ENCODE measurements at places on chromosomes 11 and 22. TPM values are rescaled to one million over a fixed set of nuclear protein-coding genes. Genes with fewer than 3 reads are reported as not detected.

The SPON1 gene
- 1.4 TPM for total RNA-seq

The CDHR5 gene
- total RNA-seq: not detected

The ANO1 gene
- 11.3 TPM for total RNA-seq

The CXCR5 gene
- total RNA-seq: not detected

The AIP gene
- total RNA-seq: 34.1 TPM

The CCDC87 gene
- not detected for total RNA-seq

The RIMBP3C gene
- not detected for total RNA-seq

The SCT gene
- total RNA-seq: 1.8 TPM

The OR52I2 gene
- total RNA-seq: not detected

The HPS4 gene
- total RNA-seq: 10.1 TPM

The TBX1 gene
- 112 TPM for total RNA-seq

The MS4A3 gene
- not detected for total RNA-seq

- no peaks in the 10 kb centered on the region for H3K36me3 ChIP-seq
- DNase-seq: no peak
- no peak overlapping the region for H3K4me3 ChIP-seq
Measured at GRCh38 chr11:128339792-128340191, 247.6 kb downstream of the ETS1 start.

DNA sequence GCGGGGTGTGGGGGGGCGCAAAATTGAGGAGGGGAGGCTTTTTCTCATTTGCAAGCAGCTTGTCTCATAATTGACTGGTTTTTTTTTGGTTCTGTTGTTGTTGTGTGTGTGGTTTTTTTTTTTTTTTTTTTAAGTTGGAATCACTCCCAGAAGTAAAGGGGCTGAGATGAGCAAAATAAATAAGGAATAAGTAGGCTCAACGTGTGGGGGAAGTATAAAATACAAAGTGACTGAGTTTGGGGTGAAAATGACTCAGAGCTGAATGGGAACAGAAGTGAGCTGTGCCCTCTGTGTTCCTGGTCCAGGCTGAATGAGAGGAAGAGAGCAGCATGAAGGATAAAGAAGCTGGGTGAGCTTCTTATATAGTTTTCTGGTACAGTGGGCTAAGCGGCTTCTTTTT is 90.0 kb downstream of the GRIK4 start:
- no peak for DNase-seq
- H3K4me3 ChIP-seq: no peak overlapping the region
- no peaks in the 10 kb centered on the region for H3K36me3 ChIP-seq

GRCh38 chr11:126072801-126073594 is 10.3 kb upstream of the CDON start:
- H3K4me3 ChIP-seq: no peak overlapping the region
- H3K36me3 ChIP-seq: no peaks in the 10 kb centered on the region
- H3K27ac ChIP-seq: no peak overlapping the region
- H3K4me1 ChIP-seq: no peaks in the 10 kb centered on the region

DNA sequence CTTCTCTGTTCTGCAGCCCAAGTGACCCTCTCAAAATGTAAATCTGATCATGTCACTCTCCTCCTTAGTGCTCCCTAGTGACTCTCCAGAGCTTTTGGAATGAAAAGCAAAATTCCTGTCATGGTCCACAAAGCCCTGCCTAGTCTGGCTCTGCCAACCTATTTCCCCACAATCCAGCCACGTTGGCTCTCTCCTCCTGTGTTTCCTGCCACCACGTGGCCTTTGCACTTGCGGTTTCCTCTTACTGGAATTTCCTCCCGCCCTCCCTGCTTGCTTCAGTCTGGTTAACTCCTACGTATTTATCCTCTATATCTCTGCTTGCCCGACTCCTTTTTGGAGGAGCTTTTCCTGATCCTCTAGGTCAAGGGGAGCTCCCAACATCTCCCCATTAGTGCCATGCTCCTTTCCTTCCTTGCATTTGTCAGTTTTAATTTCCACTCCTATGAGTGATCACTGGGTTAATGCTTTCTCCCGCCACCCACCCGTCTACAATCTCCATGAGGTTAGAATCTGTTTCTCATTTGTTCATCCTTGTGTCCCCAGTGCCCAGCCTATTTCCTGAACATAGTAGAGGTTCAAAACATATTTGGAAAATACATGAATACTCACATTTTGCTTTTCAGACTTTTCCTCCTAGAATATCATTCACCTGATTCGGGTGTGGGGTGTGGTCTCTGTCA is 11.5 kb downstream of the NNMT start:
- peak overlapping the region; percentile 47 for H3K4me3 ChIP-seq
- peak; percentile 79 for DNase-seq
- peaks cover 3% of the 10 kb centered on the region for H3K4me1 ChIP-seq
- no peaks in the 10 kb centered on the region for H3K27me3 ChIP-seq
- peaks cover 4% of the 10 kb centered on the region for H3K36me3 ChIP-seq

DNA sequence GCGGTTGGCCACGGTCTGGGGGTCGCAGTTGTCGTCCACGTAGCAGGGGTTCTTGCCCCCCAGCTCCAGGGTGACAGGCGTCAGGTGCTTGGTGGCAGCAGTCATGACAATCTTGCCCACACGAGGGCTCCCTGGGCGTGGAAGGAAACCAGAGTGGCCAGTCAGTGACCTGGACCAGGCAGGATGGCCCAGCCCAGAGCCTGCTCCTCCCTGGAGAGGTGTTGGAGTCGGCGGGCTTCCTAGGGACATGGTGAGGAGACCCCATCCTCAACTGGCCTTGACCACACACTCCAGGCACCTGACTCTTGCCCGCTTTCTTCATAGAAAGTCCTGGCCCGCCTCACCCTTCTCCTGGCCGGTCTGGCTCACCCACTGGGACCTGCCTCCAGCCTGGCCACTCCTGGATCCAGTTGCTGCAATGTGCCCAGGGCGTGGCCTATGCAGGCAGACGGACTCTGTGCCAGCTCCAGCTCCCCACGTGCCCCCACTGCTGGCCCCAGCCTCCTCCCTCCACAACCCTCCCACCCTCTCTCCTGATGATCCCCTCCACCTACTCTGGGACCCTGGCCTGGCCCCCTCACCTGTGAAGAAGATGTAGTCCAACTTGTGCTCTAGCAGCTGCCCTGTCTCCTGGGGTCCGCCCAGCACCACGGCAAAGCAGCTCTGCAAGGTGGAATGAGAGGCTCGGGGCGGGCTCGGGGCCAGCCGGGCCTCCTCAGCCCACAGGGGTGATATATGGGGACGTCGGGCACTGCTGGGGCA is 8.7 kb downstream of the ALDH3B2 start:
- no peaks in the 10 kb centered on the region for H3K4me1 ChIP-seq
- no peak overlapping the region for H3K4me3 ChIP-seq

GRCh38 chr22:26751217-26751616 is 93.8 kb downstream of the MIAT start:
- DNase-seq: no peak
- H3K36me3 ChIP-seq: no peaks in the 10 kb centered on the region
- H3K27me3 ChIP-seq: no peaks in the 10 kb centered on the region
- H3K4me3 ChIP-seq: no peak overlapping the region

DNA sequence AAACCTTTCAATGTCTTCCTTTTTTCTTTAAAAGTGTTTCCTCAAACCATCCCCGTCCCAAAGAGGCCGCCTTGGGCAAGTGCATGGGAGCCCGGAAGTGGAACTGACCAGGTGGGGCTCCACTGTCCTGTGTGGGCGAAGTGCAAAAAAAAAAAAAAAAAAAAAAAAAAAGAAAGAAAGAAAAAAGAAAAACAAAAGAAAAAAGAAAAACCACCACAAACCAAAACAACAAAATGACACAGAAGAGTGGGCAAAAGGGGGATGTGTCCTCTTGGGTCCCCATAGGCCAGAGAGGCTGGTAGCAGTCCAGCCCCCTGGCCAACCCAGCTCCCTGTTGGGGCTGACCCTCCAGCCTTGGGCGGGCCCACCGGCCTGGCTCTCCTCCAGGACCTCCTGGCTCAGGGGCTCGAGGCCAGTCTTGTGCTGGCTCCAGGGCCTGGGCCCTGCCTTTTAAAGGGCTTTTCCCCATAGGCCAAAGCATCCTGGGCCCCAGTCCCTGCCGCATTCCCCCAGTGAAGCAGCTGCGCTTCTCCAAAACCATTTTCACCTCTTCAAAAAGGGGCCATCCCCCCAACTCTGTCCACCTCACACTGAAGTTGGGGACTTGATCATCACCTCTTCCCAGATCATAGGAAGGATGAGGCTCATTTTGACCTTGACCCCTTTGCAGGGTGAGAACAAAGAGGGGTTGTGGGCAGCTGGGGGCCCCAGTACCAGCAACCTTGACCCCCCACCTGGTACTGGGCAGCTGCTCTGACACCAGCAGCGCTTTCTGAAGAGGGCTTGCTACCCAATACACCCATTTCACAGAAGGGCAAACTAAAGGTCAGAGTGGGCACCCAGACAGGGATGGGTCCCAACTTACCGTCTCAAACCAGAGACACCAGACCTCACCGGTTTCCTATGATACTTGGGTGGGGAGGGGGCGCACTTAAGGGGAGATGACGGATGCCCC is 9.4 kb downstream of the CBX6 start:
- DNase-seq: peak; percentile 59
- no peak overlapping the region for H3K27ac ChIP-seq
- H3K4me1 ChIP-seq: no peaks in the 10 kb centered on the region
- peaks cover 35% of the 10 kb centered on the region for H3K27me3 ChIP-seq
- peaks cover 24% of the 10 kb centered on the region for H3K36me3 ChIP-seq

DNA sequence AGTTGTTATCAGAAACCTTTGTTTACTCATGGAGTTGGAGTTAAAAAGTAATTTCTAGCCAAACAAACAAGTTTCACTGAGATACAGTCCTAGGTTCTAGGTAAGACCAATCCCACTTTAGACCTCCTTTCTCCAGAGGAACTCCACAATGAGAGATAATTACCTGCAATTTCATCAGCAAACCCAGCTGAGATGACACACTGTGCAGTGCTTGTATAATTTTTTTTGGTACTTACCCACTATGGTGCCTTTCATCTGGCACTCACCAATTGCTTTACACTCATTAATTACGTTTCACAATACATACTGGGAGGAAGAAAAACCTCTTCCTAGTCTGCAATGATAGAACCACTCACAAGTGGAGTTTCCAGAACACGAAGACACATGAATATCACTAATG is 1.8 kb upstream of the MUC15 start:
- no peak overlapping the region for H3K27ac ChIP-seq
- H3K4me1 ChIP-seq: no peaks in the 10 kb centered on the region
- no peak overlapping the region for H3K4me3 ChIP-seq
- no peaks in the 10 kb centered on the region for H3K36me3 ChIP-seq
- no peak for DNase-seq
- H3K27me3 ChIP-seq: no peaks in the 10 kb centered on the region

- no peaks in the 10 kb centered on the region for H3K27me3 ChIP-seq
- no peaks in the 10 kb centered on the region for H3K36me3 ChIP-seq
- no peak overlapping the region for H3K4me3 ChIP-seq
Measured at GRCh38 chr11:129951201-129951865, 51.3 kb downstream of the PRDM10 start.

- no peak overlapping the region for H3K27ac ChIP-seq
- H3K36me3 ChIP-seq: no peaks in the 10 kb centered on the region
- no peak for DNase-seq
- peaks cover 12% of the 10 kb centered on the region for H3K27me3 ChIP-seq
- no peaks in the 10 kb centered on the region for H3K4me1 ChIP-seq
Measured at GRCh38 chr11:121577106-121577848, 124.5 kb upstream of the SORL1-AS1 start.

GRCh38 chr11:128172046-128172878 is 415.1 kb downstream of the ETS1 start:
- H3K36me3 ChIP-seq: no peaks in the 10 kb centered on the region
- no peak overlapping the region for H3K27ac ChIP-seq
- DNase-seq: peak; percentile 84
- no peak overlapping the region for H3K4me3 ChIP-seq

DNA sequence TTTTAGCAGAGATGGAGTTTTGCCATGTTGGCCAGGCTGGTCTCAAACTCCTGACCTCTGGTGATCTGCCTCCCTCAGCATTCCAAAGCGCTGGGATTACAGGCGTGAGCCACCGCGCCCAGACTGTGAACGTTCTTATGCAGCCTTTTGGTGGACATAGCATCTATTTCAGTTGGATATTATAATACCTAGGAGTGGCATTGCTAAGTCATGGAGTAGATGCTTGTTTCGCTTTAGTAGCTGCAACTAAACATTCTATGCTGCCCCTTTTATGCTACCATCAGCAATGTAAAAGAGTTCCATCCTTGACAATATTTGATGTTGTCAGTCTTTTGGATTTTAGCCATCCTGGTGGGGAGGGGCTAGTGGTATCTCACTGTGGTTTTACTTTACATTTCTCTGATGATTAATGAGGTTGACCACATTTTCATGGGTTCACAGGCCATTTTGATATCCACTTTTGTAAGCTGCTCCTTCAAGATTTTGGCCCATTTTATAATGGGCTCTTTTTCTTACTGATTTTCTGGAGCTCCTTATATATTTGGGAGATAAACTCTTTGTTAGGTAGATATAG is 16.5 kb upstream of the APOBEC3A start:
- H3K4me3 ChIP-seq: no peak overlapping the region
- H3K27ac ChIP-seq: no peak overlapping the region
- H3K36me3 ChIP-seq: no peaks in the 10 kb centered on the region
- H3K27me3 ChIP-seq: peaks cover 18% of the 10 kb centered on the region
- DNase-seq: no peak
- no peaks in the 10 kb centered on the region for H3K4me1 ChIP-seq

- H3K4me1 ChIP-seq: no peaks in the 10 kb centered on the region
Measured at GRCh38 chr22:25923914-25924313, 181.9 kb downstream of the MYO18B start.

- no peaks in the 10 kb centered on the region for H3K4me1 ChIP-seq
- peak; percentile 82 for DNase-seq
- no peaks in the 10 kb centered on the region for H3K27me3 ChIP-seq
Measured at GRCh38 chr11:8056810-8057463, 24.1 kb upstream of the TUB start.

- H3K36me3 ChIP-seq: peaks cover 31% of the 10 kb centered on the region
- no peaks in the 10 kb centered on the region for H3K27me3 ChIP-seq
- H3K27ac ChIP-seq: peak overlapping the region; percentile 83
- H3K4me3 ChIP-seq: peak overlapping the region; percentile 75
- H3K4me1 ChIP-seq: peaks cover 12% of the 10 kb centered on the region
Measured at GRCh38 chr11:113773092-113773415, 438 bp downstream of the ZW10 start.

DNA sequence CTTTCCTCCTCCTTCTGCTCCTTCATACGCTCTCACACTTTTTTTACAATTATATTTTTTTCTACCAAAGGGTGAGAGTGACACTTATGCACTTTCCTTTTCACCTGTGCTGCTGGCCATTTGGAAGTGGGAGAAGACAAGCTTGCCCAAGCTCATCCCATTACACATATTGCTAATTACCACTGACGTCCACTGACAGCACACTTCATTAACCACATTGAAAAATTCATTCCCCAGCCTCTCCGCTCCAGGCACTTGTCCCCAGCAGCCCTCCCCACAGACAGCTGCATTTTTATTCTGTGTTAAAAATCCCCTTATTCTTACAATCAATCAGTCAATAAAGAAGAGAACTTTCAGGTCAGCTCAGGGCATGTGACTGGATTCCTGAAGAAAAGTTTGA is 175.1 kb downstream of the LRRC4C start:
- H3K27me3 ChIP-seq: no peaks in the 10 kb centered on the region
- H3K4me1 ChIP-seq: no peaks in the 10 kb centered on the region
- no peaks in the 10 kb centered on the region for H3K36me3 ChIP-seq
- H3K4me3 ChIP-seq: no peak overlapping the region

GRCh38 chr11:87110443-87111131 is 72.9 kb downstream of the TMEM135 start:
- no peaks in the 10 kb centered on the region for H3K27me3 ChIP-seq
- H3K4me1 ChIP-seq: peaks cover 6% of the 10 kb centered on the region
- DNase-seq: no peak
- H3K36me3 ChIP-seq: no peaks in the 10 kb centered on the region

GRCh38 chr11:119846374-119846773 is 117.4 kb upstream of the NECTIN1 start:
- no peak overlapping the region for H3K27ac ChIP-seq
- no peaks in the 10 kb centered on the region for H3K36me3 ChIP-seq

- H3K36me3 ChIP-seq: no peaks in the 10 kb centered on the region
- no peak for DNase-seq
- H3K4me3 ChIP-seq: no peak overlapping the region
- H3K4me1 ChIP-seq: no peaks in the 10 kb centered on the region
Measured at GRCh38 chr22:46863794-46864193, 101.3 kb downstream of the TBC1D22A start.
